ENCODE measurements at places on chromosomes 2 and 18.

GRCh38 chr2:119650206-119650605 lies 28.8 kb upstream of the TMEM177 start:
- peak; percentile 46 for DNase-seq

GRCh38 chr2:37670378-37671008 lies 949 bp downstream of the CDC42EP3 start:
- peak; percentile 40 for DNase-seq

GRCh38 chr2:207229161-207229560 lies 63.4 kb upstream of the KLF7 start:
- no peak for DNase-seq

- DNase-seq: no peak
These were observed 78.0 kb downstream of the LTBP1 start for GRCh38 chr2:33024758-33025157.

DNA sequence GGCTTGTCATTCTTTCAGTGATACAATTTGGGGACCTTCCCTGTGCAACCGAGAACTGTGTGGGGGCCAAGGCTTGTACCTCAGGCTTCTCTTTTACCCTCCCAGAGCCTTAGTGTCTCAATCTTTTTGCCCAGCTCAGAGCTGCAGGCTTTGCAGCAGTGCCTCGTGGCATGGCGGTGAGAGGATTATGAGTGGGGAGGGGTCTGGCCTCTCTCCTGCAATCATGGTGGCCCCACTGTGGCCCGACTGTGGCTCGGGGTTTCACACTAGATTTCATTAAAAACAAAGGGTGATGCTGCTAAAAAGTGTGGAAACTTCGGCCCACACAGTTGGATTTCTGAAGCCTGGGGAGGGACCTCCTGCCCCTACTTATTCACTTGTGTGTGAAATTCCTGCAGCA lies 75.5 kb downstream of the CAPN13 start:
- no peak for DNase-seq

GRCh38 chr2:171210864-171211431 lies 50.3 kb upstream of the TLK1 start:
- no peak for DNase-seq

GRCh38 chr2:229210641-229211040 lies 60.4 kb downstream of the PID1 start:
- no peak for DNase-seq

GRCh38 chr2:240260664-240261063 lies 120.2 kb upstream of the OTOS start:
- no peak for DNase-seq

- DNase-seq: no peak
These were observed 140.2 kb upstream of the BCL2L11 start for GRCh38 chr2:110980339-110981062.

DNA sequence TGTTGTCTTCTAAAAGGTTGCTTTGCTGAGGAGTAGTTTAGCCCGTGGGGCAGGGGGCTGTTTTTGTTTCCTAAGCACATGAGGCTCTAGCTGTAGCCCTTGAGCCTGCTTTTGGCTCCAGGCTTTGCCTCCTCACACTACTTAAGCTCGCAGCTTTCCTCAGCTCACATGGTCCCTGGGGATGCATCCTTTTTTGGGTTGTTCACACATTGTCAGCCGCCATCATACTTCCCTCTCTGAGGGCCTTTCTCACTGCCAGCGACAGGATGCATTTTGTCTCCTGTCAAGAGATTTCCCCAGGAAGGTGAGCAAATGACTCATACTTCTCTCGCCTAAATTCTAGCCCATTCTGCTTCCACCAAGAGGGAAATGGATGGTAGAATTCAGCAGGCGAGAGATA lies 279.5 kb upstream of the PKDCC start:
- DNase-seq: no peak

GRCh38 chr2:160318218-160318617 lies 118.1 kb upstream of the ITGB6 start:
- DNase-seq: no peak

DNA sequence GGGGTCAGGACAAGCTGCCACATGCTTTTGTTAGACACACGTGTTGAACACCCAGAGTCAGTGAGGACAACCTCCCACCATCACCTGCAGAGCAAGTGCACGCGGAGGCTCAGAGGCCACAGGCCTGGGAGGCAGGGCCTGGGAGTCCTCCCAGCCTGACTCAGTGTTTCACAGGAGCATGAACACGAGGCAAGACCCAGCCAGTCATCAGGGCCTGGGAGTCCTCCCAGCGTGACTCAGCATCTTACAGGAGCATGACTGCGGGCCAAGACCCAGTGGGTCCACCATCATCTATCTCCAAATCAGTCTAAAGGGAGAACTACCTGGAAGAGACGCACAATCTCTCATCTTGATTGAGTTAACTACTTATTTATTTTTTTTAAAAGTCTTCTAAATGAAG lies 112.6 kb upstream of the PXDN start:
- peak; percentile 46 for DNase-seq

DNA sequence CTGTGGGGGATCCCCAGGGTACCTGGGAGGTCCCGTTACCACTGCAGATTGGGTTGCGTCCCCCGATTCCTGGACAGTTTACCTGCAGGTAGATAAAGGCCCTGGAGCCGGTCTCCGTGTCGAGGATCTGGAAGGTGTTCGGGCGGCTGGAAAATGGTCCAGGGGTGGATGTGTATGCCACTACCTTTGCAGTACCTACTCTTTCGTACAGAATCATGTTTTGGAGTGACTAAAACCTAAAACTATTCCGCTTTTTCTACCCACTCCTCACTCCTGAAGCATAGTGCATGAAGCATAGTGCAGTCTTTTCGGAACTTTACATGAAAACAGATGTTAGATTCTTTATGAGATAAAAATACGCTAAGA lies 418 bp downstream of the WDR75 start:
- no peak for DNase-seq

- DNase-seq: no peak
These were observed 129.9 kb downstream of the FHOD3 start for GRCh38 chr18:36427369-36427768.

- DNase-seq: peak; percentile 91
These were observed 104.8 kb downstream of the COLEC12 start for GRCh38 chr18:395456-396250.

DNA sequence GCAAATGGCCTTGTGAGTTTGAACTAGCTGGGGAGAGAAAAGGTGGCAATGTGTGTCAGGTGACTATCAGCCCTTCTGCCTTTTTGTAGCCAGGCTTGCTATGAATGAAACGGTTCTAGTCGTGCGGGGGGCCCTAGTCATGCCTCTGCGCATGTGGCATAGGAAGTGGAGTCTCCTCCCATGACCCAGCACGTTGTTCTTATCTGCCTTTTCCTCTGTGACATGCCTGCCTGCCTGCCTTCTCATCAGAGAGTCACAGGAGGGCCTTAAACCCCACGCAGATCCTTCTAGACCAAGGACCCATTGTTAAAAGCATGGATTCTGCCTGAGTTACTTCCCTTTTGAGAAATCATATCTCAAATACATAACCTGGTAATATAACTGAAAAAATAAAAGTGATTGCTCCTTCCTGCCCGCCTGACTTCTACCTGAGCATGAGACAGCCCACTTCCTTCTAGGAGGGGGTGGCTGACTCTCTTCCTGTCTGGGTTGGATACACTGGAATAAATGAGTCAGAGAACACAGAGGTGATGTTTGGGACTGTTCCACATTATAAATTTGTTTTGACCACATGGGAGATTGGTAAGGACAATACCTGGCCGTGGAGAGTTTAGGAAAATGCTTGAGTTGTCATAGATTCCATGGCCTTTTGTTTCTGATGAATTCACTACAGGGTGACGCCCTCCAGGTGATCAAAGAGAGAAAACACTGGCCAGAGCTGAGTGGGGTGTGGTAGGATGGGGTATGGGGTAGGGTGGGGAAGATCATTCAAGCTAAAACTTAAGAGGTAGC lies 49.8 kb downstream of the FBLN7 start:
- no peak for DNase-seq

DNA sequence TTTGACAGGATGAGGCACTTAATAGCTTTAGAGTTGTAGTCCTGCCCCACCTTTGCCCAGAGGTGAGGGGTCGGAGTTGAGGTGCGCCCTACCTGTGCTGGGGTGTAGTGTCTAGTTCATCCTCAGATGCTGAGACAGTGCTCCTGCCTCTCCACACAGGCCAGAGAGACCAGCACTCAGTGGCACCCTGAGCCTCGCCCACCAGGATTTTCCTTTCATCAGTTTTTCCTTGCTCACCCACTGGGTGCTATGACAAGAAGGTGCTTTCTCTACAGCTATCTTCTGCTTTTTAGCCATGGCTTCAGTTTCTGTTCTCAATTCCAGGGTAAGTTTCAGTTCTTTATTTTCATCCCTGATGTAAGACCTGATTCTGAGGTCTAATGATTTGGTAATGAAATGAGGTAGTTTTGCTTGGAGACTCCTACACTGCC lies 16.8 kb upstream of the TMEM131 start:
- no peak for DNase-seq

DNA sequence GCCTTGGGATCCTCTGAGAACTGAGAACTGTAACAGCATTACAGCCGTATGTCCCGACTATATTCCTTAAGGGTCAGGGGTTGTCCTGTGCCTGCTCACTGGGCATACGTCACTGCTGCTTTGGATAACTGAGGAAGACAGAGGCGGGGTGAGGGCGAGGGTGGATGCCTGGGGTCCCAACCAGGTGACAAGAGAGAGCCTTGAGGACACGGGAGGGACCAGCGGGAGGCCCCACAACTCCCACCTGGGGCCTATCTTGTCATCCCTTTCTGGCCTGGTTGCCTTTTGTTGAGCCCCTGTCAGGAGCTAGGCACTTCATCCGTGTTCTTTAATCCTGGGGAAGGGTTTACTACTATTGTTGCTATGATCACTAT lies 28.8 kb downstream of the INPP5D start:
- DNase-seq: no peak

- DNase-seq: no peak
These were observed 1.3 kb upstream of the AKAIN1 start for GRCh38 chr18:5198311-5198710.

GRCh38 chr18:26091047-26091630 lies 726 bp upstream of the SS18 start:
- peak; percentile 90 for DNase-seq

- DNase-seq: no peak
These were observed 175.4 kb upstream of the SPRED2 start for GRCh38 chr2:65607662-65608305.

DNA sequence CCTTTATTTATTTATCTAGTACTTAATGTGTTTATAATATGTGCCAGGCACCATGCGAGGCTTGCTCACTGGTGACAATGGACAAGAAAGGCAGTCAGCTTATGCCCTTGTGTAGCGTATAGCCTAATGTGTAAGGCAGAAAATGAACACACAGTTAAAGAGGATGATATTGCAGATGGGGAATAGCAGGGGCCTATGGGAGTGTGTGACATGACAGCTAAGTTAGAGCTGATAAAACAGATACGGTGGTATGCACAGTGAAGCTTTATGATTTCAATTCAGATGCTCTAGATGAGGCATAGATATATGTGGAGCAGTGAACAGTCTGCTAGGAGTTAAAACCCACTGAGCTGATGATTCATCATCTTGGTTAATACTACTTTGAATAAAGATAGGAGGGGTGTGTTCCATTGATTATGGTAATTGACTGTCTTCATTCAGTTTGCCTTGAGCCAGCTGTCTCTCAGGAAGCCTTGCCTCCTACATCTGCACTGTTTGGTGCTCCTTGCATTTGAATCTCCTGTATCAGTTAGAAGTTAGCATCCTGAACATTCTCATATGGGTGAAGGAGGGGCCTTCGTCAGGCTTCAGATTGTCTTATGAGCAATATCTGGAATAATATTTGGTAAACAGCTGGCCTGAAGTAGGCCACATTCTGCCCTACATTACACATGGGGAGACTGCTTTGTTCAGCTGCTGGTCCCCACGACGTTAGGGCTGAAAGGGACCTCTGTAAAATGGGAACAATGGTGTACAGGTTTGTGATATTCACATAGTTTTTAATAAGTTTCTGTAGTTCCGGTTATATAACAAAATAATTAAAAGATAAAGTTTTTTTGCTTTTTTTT lies 13.2 kb downstream of the MAP4K4 start:
- DNase-seq: peak; percentile 61

DNA sequence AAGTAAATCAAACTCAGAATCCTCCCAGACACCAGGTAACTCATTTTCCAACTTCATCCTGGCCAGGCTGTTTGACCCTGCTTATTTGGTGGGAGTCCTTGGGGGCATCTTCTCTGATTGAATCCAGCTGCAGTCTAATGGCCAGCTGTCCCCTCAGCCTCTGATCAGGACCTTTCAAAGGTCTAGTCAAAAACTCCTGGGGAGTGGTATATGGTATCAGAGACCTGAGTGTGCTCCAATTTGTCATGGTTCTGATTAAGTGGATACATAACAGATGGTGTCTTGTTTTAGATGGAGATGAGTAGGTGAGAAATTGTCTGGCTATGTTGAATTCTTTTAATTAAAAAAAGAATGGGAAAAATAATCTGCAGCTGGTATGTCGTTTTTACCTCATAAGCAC lies 842.6 kb upstream of the ACVR2A start:
- DNase-seq: no peak

DNA sequence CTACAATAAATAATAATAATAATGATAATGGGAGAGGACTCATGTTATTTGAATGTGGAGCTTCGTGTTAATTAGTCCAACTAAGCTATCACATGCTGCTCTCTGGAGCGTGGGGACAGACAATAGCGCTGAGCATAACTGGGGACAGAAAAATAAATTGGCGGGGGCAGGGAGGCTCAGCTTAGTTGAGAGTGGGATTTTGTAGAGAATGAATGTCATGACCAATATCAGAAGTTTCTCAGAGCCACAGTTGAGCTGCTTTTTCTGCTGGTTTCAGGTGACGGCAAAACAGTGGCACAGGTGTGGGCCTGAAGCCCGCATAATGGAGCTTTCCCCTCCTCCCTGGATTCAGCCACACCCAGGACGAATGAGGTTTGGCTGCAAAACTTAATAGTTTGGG lies 111.1 kb upstream of the CAB39 start:
- no peak for DNase-seq

GRCh38 chr18:22827216-22827615 lies 105.9 kb upstream of the RBBP8 start:
- DNase-seq: peak; percentile 37

DNA sequence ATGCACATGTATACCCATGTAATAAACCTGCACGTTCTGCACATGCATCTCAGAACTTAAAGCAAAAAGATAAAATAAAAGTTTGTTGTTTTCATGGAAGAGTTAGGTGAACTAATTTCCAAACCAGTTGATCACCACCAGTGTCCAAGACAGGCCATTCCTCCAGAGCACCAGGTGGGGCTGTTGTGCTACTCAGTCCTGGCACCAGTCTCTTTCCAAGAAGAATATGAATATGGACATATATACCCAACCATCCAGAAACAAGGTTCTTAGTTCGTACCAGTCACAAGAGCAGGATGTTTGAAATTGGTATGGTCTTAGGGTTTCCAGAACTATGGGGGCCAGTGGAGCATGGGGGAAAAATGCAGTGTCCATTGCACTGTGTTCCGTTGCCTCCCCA lies 17.2 kb upstream of the TNP1 start:
- no peak for DNase-seq

GRCh38 chr18:61546590-61546989 lies 213.4 kb downstream of the CDH20 start:
- DNase-seq: peak; percentile 79
